ENCODE measurements at places on chromosomes 1 and 21.

DNA sequence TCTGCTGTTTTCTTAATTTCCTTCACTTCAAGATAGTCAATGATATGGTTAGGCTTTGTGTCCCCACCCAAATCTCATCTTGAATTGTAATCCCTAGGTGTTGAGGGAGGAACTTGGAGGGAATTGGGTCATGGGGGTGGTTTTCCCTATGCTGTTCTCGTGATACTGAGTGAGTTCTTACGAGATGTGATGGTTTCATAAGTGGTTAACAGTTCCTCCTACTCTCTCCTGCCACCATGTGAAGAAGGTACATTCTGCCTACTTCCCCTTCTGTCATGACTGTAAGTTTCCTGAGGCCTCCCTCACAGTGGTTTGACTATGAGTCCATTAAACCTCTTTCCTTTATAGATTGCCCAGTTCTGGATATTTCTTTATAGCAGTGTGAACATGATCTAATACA, 74.0 kb upstream of the SAMSN1 start:
- DNase-seq, result no peak

DNA sequence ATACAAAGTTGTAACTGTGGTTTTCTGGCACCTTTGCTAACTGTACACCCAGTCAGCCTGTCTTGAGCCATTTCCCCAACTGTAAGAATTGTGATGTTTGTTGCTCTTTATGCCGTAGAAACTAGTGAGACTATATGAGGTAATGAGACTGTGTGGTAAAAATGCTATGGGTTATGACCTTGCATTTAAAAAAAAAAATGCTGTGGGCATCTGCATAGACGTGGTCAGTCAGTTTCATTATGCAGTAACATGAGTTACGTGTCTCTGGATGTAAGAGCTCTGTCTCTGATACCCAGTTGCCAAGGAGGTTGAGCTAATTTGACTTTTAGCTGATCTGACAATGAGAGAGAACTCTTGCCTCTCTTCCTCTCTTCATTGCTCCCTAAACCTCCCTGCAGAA, 80.6 kb upstream of the LAMC2 start:
- DNase-seq, result peak; percentile 73

GRCh38 chr1:202619505-202619904, 90.7 kb downstream of the SYT2 start:
- DNase-seq, result no peak

GRCh38 chr1:113086541-113086940, 13.5 kb downstream of the LRIG2 start:
- no peak for DNase-seq

DNA sequence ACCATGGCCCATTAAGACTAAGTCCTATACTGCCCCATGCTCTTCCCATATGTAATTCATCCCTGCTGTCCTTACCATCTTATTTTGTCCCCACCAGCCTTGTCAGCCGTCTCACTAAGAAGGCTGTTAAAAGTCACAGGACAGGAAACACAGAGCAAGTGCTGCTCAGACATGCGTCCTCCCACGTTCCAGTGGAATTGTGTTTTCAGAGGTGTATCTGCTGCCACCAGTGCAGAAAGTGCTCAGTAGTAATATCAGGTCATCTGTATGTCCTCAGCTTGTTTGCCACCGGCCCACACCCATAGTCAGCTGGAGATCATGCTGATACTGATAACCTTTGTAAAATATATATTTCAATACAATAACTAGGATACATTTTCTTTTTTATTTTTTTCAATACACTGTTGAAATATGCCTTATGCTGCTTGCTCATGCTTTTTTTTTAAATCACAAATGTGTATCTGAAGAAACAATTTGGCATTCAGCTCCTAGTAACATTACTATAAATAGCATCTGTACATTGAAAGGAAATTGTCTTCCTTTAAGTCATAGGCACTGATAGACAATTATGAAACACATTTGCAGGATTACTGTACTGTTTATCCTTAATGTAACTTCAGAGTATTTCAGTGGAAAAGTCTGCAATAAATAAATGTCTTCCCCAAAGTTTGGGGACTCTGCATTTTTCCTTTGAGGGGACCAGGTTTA, 156.9 kb downstream of the EDEM3 start:
- DNase-seq, result no peak

- peak; percentile 72 for DNase-seq
Observed at GRCh38 chr21:36149788-36150711, 6.6 kb upstream of the DOP1B start.

DNA sequence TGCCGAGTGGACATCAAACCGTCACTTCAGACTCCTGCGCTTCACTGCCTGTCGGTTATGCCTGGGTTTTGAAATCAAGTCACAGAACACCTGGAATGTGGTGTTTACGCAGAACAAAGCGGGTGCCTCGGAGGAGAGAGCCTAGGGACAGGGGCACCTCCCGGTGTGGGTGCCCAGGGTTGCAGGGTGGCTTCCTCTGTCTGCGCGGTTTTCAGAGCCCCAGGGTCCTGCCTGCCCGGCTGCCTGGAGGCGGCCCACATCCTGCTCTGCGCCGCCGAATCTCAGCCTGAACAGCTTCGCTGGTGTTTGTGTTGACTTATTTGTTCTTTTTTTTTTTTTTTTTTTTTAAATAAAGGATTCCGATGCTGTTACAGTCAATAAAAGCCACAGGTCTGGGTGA, 113.5 kb upstream of the COL6A1 start:
- DNase-seq, result no peak

DNA sequence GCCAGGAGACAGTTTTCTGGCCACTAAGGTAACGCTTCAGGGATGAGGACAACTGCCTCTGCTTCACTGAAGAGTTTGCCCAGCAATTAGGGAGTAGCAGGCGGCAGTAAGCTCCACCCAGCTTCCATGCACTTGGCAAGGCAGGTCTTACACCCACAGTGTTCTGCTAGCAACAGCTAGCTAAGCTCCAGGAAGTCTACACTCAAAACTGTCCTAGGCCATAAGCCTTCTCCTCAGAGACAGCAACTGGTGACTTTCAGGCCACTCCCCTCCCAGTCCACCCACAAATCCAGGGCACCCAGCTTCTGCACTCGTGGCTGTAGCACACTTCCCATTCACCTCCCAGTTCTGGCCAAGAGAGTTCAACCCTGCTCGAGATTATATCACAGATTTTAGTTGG, 47.3 kb downstream of the KMO start:
- DNase-seq, result no peak

DNA sequence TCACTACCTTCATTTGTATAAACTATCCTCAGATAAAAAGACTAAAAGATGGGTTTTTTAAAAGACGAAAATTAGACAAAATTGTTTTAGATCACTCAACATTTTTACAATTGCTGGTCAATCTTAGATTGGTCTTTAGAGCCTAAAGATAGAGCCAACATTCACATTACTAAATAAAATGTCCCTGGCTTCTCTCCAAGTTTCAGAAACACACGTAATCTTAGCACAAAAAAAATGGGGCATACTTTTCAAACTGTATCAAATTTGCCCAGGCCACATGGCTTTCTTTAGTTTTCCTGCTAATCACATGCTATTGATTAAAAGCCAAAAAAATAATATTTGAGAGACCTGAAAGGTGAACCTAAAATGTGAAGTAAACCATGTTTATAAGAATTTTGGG, 288.1 kb downstream of the DPYD start:
- DNase-seq, result peak; percentile 16

DNA sequence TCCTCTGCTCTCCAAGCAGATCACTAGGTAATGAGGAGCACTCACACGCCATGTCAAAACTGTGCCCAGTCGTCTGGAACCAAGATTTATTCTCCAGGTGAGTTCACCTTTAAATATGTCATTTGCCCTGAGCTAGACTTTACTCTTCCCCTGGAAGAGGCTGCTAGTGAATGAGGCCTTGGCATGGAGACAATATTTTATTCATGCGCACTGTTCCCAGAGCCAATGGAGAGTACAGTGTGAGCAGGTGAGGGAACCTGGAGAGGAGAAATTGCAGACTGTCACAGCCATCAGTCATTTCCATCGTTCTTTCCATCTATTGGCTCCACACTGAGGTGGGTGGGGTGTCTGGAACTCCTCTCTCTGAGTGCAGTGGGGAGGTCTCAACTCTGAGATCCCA, 333.6 kb downstream of the KCNH1 start:
- DNase-seq, result no peak
